ENCODE measurements at places on chromosomes 3 and 15. TPM values are rescaled to one million over a fixed set of nuclear protein-coding genes. Genes with fewer than 3 reads are reported as not detected.

GRCh38 chr3:170205302-170205701 lies 16.9 kb upstream of the PRKCI start:
- no peak for DNase-seq

- no peak for DNase-seq
Measured at GRCh38 chr3:184241447-184242296, 7.1 kb downstream of the ALG3 start.

DNA sequence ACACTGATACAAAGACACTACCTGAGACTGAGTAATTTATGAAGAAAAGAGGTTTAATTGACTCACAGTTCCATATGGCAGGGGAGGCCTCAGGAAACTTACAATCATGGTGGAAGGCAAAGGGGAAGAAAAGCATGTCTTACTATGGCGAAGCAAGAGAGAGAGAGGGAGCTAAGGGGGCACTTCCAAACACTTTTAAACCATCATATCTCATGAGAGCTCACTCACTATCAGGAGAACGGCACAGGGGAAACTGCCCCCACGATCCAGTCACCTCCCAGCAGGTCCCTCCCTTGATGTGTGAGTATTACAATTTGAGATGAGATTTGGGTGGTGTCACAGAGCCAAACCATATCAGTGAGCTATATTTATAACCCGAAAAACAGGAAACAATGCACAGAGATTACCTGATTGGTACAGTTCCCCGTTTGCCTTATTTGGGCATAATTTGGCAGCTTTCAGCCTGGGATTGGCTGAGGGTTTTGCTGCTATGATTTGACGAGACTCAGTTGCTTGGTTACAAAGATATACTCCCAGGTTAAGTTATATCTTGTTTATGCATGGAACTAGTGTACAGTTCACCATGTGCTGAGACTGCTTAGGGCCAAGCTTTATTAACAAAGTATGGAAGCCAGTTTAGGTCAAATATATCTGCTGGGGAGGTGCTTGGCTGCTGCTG lies 184.2 kb downstream of the NR2F2 start:
- no peak for DNase-seq

GRCh38 chr3:32616267-32616962 lies 45.8 kb upstream of the DYNC1LI1 start:
- DNase-seq, result no peak

- DNase-seq, result no peak
Measured at GRCh38 chr3:78041486-78041885, 1001.6 kb downstream of the ROBO2 start.

DNA sequence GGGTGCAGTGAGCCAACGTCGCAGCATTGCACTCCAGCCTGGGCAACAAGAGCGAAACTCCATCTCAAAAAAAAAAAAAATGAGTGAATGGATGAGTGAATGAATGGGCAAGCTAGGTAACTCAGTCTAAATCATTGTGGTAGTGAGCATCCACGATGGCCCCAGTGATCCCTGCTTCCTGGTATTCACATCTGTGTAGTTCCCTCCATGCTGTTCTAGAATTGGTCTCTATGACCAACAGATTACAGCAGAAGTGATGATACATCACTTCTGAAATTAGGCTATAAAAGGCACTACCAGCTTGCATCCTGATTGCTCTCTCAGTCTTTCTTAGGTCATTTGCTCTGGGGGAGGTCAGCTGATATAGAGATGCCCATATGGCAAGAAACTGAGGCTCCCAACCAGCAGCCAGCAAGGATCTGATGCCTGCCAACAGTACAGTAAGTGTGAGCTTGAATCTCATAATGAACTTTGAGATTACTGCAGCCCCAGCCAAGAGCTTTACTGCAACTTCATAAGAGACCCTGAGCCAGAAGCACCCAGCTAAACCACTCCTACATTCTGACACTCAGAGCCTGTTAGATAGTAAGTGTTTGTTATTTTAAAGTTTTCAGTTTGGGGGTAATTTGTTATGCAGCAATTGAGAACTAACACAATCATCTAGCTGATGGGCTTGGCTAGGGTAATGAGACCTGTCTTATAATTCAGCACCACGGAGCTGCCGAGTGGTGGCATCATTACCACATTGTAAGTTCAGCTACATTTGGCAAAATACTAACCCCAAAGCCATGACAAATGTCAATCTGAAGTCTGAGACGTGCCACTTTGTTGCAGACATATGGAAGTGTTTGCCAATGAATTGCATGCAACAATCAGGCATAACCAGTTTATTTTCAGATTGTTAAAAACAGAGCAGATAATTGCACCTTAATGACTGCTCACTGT lies 53.0 kb downstream of the KLHL6 start:
- no peak for DNase-seq

- no peak for DNase-seq
Measured at GRCh38 chr15:93121107-93121506, 32.1 kb upstream of the RGMA start.

GRCh38 chr3:157816896-157817295 lies 289.3 kb downstream of the SHOX2 start:
- no peak for DNase-seq

DNA sequence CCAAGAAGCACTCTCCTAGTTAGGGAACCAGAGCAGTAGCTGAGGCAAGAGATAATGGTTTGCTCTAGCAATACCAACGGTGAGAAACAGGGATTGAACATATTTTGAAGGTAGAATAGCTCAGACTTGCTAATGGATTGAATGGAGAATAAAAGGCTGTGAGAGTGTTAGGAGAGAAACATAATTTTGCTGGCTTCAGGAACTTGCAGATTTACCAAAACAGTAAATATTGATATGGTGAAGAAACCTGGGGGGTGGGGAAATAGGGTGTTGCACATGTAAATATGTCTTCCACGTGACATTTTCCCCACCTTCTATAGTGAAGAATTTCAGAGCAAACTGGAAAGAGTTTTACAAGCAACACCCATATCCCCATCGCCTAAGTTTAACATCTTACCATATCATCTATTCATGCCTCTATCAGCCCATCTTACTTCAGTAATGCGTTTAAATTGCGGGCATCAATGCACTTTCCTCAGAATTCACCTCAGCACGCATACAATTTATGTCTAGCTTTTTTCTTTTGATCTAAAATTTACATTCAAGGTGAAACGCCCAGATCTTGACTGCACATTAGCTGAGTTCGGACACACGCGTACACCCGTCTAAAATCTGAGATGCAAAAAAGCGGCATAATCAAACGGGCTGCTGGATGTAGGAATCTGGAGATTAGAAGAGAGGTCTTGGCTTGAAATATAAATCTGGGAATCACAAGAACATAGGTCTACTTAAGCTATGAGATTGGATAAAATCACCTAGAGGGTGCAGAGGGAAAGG lies 891 bp upstream of the NR1D2 start:
- DNase-seq, result no peak

- no peak for DNase-seq
Measured at GRCh38 chr3:141425523-141426233, 57.4 kb downstream of the ZBTB38 start.

- no peak for DNase-seq
Measured at GRCh38 chr15:77461486-77461885, 40.8 kb downstream of the HMG20A start.

DNA sequence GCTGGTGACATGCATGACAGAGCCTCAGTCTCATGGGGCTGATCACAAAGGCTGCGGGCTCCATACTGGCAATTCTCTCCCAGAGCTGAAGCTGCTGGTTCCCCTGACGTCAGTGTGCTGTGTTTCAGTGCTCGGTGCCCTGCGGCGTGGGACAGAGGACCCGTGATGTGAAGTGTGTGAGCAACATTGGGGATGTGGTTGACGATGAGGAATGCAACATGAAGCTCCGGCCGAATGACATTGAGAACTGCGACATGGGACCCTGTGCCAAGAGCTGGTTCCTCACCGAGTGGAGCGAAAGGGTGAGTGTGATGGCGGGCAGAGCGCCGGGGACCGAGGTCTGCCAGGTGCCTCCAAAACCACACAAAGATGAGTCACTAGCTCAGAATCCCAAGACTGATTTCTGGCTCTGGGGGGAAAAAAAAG lies 62.0 kb upstream of the NR2E3 start:
- DNase-seq, result no peak

- peak; percentile 53 for DNase-seq
Measured at GRCh38 chr3:196502775-196503195, 783 bp downstream of the RNF168 start.

- DNase-seq, result no peak
Measured at GRCh38 chr15:22911306-22911705, 68.9 kb downstream of the CYFIP1 start.

- DNase-seq, result no peak
Measured at GRCh38 chr15:35279811-35280210, 194.7 kb upstream of the NANOGP8 start.

DNA sequence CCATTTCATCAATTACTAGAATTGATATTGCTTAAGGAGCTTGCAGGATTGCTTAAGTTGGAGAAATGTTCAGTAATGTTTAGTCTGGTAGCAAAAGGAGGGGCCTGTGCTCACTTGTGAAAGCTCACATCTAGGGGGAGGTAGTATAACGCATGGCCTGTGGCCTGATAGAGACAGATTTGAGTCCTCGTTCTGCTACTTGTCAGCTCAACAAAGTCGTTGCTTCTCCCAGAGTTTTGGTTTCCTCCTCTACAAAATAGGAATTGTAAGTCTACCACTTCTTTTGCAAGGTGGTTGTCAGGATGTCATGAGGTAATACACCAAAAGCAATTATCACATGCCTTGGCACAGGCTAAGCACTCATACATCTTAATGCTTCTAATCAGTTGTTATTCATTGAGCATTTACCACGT lies 1.3 kb downstream of the ST3GAL6 start:
- no peak for DNase-seq

- DNase-seq, result no peak
Measured at GRCh38 chr15:95068701-95069521, 837.5 kb downstream of the MCTP2 start.

EPHB3 gene
- not detected for polyA plus RNA-seq

CTXN2 gene
- not detected for polyA plus RNA-seq

CYP1A2 gene
- polyA plus RNA-seq, result 0.28 TPM

NR1I2 gene
- 25.0 TPM for polyA plus RNA-seq

C3orf49 gene
- 0.71 TPM for polyA plus RNA-seq

NR2F2 gene
- 43.3 TPM for polyA plus RNA-seq

CRBN gene
- polyA plus RNA-seq, result 44.8 TPM

KY gene
- polyA plus RNA-seq, result 53.1 TPM

NMB gene
- 0.67 TPM for polyA plus RNA-seq

LIPH gene
- 11.9 TPM for polyA plus RNA-seq

CKMT1B gene
- not detected for polyA plus RNA-seq

RTP1 gene
- not detected for polyA plus RNA-seq

NECTIN3 gene
- polyA plus RNA-seq, result not detected

RAMAC gene
- polyA plus RNA-seq, result 32.8 TPM
